ENCODE measurements at places on chromosomes 12 and 14. TPM values are rescaled to one million over a fixed set of nuclear protein-coding genes. Genes with fewer than 3 reads are reported as not detected.

Gene RDH12
- polyA plus RNA-seq = 1.4 TPM

Gene FAM90A1
- polyA plus RNA-seq = 0.27 TPM

Gene ZNF740
- 9.3 TPM for polyA plus RNA-seq

Gene KRT73
- polyA plus RNA-seq = 0.84 TPM

Gene FGD6
- 1.4 TPM for polyA plus RNA-seq

Gene CMAS
- 70.2 TPM for polyA plus RNA-seq

Gene CIROP
- polyA plus RNA-seq = 0.04 TPM

Gene DNAL1
- 0.54 TPM for polyA plus RNA-seq

Gene HIGD1C
- not detected for polyA plus RNA-seq

Gene ARMH4
- 0.81 TPM for polyA plus RNA-seq

Gene GPR135
- polyA plus RNA-seq = not detected

Gene FOS
- polyA plus RNA-seq = 136 TPM

Gene SERPINA3
- polyA plus RNA-seq = 3.4 TPM

Gene GNB3
- not detected for polyA plus RNA-seq

All from small intestine (tissue), 16 donors.